GM23248 (cell line): ENCODE measurements at places on chromosomes 2 and 18. TPM values are rescaled to one million over a fixed set of nuclear protein-coding genes. Genes with fewer than 3 reads are reported as not detected.

GRCh38 chr2:150750720-150751119 is 263.3 kb upstream of the RND3 start:
- no peaks in the 10 kb centered on the region for H3K27me3 ChIP-seq
- H3K4me3 ChIP-seq = no peak overlapping the region
- no peaks in the 10 kb centered on the region for H3K4me1 ChIP-seq
- H3K36me3 ChIP-seq = no peaks in the 10 kb centered on the region

DNA sequence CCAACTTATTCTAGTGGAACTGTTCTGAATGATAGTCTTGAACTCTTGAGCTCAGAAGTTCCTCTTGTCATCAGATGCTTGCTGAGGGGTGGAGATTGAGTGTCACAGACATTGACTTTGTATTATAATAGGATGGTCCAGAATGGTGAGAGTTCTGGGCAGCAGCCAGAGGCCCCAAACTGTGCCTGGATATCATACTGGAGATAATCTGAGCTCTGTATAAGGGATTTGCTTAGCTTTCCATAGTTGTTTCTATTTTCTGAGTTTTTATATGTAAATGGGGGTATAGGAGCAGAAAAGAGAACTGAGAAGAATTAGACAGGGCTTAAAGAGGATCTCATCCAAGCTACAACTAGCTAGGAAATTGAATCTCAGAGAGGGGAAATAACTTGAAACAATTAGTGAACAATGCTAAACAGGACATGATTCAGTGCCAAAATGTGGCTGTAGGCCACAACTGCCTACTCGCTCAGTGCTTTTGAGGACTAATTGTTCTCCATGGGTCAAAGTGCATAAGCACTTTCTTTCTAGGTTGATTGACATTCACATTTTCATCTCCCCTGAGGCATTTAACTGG is 10.1 kb upstream of the LCLAT1 start:
- peak; percentile 51 for DNase-seq
- peaks cover 11% of the 10 kb centered on the region for H3K4me1 ChIP-seq
- no peaks in the 10 kb centered on the region for H3K36me3 ChIP-seq
- no peak overlapping the region for H3K4me3 ChIP-seq
- H3K27me3 ChIP-seq = no peaks in the 10 kb centered on the region

GRCh38 chr2:159124441-159124911 is 156.0 kb downstream of the TANC1 start:
- H3K4me3 ChIP-seq = no peak overlapping the region
- no peaks in the 10 kb centered on the region for H3K36me3 ChIP-seq
- peak; percentile 94 for DNase-seq
- peaks cover 38% of the 10 kb centered on the region for H3K4me1 ChIP-seq

- no peaks in the 10 kb centered on the region for H3K27me3 ChIP-seq
- peak; percentile 67 for DNase-seq
- no peak overlapping the region for H3K27ac ChIP-seq
- H3K4me3 ChIP-seq = no peak overlapping the region
- H3K4me1 ChIP-seq = peaks cover 23% of the 10 kb centered on the region
Observed at GRCh38 chr2:62794791-62795190, 89.3 kb downstream of the EHBP1 start.

GRCh38 chr2:59932341-59932740 is 621.1 kb downstream of the BCL11A start:
- no peak for DNase-seq
- H3K27me3 ChIP-seq = no peaks in the 10 kb centered on the region
- H3K27ac ChIP-seq = no peak overlapping the region
- no peaks in the 10 kb centered on the region for H3K36me3 ChIP-seq
- no peaks in the 10 kb centered on the region for H3K4me1 ChIP-seq
- no peak overlapping the region for H3K4me3 ChIP-seq

DNA sequence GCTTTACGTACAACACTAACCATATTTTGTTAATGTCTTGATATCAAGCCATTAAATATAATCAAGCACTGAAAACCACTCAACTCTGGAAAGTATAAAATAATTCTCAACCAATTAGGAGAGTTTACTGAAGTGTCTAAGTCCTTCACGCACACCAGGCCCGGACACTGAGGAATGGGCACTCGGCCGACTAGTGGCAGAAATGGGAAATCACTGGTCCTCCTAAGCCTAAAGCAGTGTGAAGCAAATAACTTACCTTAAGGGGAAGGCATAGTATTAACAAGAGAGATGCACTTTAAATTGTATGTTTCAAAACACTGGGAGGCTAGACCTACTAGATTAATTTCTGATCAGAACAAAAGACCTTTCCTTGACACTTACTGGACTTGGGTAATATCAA is 45.7 kb downstream of the FAM210A start:
- H3K4me1 ChIP-seq = no peaks in the 10 kb centered on the region
- DNase-seq = no peak
- peaks cover 7% of the 10 kb centered on the region; the same call in 1 of the 2 replicates for H3K36me3 ChIP-seq
- H3K27me3 ChIP-seq = no peaks in the 10 kb centered on the region

DNA sequence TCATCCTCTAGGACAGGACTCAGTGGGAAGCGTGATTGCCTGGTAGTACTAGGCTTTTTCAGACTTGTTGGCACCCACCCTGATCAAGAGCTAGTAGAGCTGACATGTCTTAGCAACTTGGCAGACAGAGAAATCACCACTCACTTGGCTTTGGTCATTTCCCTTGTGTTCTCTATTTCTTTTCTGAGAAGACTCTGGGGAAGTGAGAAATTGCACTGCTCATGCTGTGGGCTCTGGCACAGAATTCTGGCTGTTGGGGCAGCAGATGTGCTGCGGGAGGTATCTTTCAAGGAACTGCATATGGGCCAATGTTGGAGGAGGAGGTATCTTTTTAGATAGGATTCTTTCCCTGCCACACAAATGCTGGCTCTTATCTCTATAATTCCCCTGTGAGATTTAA is 529.1 kb upstream of the MEX3C start:
- H3K27me3 ChIP-seq = no peaks in the 10 kb centered on the region
- no peak overlapping the region for H3K27ac ChIP-seq
- no peak overlapping the region for H3K4me3 ChIP-seq
- DNase-seq = no peak
- H3K4me1 ChIP-seq = no peaks in the 10 kb centered on the region

DNA sequence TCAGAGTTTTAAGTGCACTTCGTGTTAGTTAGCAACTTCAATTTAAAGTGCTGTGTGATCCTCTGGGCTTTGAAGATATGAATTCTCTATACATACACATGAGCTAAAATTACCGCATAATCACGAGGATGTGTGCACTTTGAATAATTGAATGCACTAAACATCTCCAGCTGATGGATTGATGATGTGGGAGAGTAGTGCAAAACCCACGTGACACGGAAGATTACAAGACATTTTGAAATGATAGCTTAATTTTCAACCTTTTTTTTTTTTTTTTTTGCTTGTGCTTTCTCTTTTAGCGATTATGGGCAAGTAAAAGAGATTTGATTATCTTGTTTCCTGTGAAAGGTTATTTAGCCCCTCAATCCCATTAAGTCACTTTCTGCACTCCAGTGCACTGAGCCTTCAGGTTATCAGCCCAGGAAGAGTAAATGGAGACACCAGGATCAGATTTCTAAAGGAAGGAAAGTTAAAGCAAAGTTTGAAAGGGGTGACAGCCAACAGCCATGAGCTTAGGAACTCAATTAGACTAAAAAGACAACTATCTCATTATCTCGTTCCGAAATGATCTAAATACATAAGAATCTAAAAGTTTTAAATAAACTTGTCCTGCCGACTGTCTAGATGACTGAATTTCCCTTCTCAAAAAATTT is 81.6 kb downstream of the CDK15 start:
- H3K27me3 ChIP-seq = peaks cover 10% of the 10 kb centered on the region; the same call in 1 of the 2 replicates
- no peak overlapping the region for H3K27ac ChIP-seq
- H3K4me1 ChIP-seq = peaks cover 24% of the 10 kb centered on the region; the same call in 1 of the 2 replicates
- peak overlapping the region; percentile 62 for H3K4me3 ChIP-seq
- no peaks in the 10 kb centered on the region for H3K36me3 ChIP-seq

GRCh38 chr2:210517264-210517663 is 39.1 kb upstream of the CPS1 start:
- DNase-seq = no peak
- H3K4me3 ChIP-seq = no peak overlapping the region
- no peaks in the 10 kb centered on the region for H3K27me3 ChIP-seq
- no peaks in the 10 kb centered on the region for H3K36me3 ChIP-seq
- no peak overlapping the region for H3K27ac ChIP-seq

DNA sequence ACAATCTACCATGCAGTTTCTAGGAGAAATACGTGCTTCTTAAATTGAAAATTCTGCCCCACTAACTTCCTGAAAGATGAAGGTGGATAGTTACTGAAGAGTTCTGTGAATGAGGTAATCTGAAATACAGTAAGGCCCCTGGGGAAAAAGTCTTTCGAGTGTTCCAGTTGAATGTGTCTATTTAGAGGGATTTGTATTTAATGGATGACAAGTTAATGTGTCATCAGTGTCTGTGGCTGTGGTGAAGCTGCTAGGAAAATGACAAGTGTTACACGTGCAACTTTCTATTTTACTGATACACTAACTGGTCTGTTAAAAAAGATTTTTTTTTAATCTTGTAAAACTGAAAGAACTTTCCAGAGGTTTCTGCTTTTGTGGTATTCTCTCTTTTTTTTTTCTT is 384.6 kb downstream of the STK39 start:
- peak; percentile 43 for DNase-seq
- H3K4me3 ChIP-seq = no peak overlapping the region
- no peaks in the 10 kb centered on the region; the same call in 1 of the 2 replicates for H3K27me3 ChIP-seq
- no peaks in the 10 kb centered on the region for H3K4me1 ChIP-seq
- H3K36me3 ChIP-seq = no peaks in the 10 kb centered on the region

DNA sequence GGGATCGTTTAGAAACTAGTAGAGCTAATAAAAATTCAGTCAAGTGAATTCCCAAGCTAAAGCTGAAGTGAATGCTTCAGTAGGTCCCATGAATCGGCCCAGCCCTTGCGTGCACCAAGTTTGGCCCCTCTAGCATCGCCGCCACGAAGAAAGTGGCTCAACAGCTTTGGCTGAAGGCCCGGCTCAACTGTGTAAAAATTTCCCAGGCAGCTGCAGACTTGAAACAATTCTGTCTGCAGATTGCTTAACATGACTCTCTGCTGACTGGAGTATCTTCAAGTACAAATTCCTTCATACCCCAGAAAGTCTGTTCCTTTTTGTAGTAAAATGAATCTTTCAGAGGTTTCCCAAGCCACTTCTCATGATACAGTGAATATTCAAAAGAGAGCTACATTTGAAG is 32.7 kb downstream of the ALMS1 start:
- H3K36me3 ChIP-seq = no peaks in the 10 kb centered on the region
- peaks cover 21% of the 10 kb centered on the region for H3K4me1 ChIP-seq
- no peaks in the 10 kb centered on the region for H3K27me3 ChIP-seq
- H3K27ac ChIP-seq = peak overlapping the region; percentile 87
- peak; percentile 95 for DNase-seq

DNA sequence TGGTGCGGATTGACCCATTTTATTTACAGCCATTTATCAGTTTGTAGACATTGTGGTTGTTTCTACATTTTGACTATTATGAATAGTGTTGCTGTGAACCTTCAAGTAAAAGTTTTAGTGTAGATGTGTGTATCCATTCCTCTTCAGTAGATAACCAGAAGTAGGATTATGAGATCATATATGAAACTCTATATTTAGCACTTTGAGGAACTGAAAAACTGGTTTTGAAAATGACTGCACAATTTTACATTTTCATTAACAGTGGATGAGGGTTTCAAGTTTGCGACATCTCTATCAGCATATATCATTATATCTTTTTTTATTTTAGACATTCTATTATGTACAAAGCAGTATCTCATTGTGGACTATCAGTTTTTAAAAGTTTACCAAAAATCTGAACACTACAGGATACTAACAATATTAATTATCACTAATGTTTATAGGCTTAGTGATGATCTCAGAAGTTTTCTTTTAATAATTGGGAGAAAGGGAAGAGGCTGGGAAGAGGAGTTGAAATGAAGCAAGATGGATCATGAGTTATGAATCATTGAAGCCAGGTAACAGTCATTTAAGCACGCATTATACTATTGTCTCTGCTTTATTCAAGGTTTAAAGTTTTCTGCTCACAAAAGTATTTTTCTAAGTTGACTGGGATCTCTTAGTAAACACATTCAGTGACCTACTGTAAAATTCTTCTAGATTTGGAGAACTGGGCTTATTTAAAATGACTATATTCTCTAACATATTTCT is 329.0 kb upstream of the LRATD1 start:
- H3K27ac ChIP-seq = no peak overlapping the region
- no peak for DNase-seq
- H3K36me3 ChIP-seq = no peaks in the 10 kb centered on the region
- H3K4me3 ChIP-seq = no peak overlapping the region
- H3K4me1 ChIP-seq = no peaks in the 10 kb centered on the region

DNA sequence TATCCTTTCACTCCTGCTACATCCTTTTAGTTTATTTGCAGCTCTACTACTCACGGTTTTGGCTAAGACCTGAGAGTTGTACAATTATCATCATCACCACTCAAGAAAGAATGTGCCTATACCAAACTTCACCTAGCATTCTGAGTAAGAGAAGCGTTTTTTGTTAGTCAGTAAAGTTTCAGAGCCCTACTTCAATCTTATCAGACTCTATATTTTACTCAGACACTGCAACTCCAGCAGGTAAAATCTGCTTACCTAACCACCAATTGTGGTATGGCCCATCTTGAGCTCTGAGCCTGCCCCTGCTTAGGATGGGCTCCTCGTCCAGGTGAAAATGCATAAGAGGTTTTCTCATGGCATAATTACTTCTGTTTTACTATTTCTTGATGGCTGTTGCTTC is 37.1 kb downstream of the ICOS start:
- no peaks in the 10 kb centered on the region for H3K4me1 ChIP-seq
- peaks cover 39% of the 10 kb centered on the region; the same call in 1 of the 2 replicates for H3K27me3 ChIP-seq
- no peak for DNase-seq
- H3K36me3 ChIP-seq = no peaks in the 10 kb centered on the region

GRCh38 chr2:235692671-235693171 is 198.9 kb downstream of the AGAP1 start:
- H3K27me3 ChIP-seq = no peaks in the 10 kb centered on the region
- no peak overlapping the region for H3K4me3 ChIP-seq
- no peaks in the 10 kb centered on the region for H3K4me1 ChIP-seq
- no peak overlapping the region for H3K27ac ChIP-seq

DNA sequence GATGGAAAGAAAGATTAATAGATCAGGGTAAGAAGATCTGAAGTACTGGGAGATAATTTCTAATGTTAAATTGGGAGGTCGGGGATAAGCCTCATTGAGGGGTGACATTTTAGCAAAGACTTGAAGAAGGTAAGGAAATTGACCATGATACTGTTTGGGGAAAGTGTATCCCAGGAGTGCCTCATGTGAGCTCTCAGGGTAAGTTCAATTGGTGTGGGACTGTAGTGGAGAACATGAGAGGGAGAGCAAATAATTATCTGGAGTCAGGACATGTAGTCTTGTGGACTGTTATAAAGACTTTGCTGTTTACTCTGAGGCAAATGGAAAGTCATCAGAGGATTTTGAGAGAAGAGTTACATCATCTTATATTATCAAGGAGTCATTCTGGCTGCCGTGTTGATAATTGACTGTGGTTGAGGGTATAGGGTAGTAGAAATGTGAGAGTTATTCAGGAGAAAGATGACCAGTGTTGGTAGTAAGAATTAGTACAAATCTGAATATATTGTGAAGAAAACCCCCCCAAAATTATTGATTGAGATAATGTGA is 624.4 kb downstream of the ADCYAP1 start:
- H3K36me3 ChIP-seq = no peaks in the 10 kb centered on the region; the same call in 1 of the 2 replicates
- H3K27me3 ChIP-seq = no peaks in the 10 kb centered on the region
- DNase-seq = no peak
- no peak overlapping the region for H3K27ac ChIP-seq

MERTK gene
- total RNA-seq = under 0.01 TPM in 1 of 2 replicates, not detected in the other

DNAH7 gene
- 0.43 and 0.89 TPM in 2 replicates for total RNA-seq

GALNT13 gene
- total RNA-seq = 0.11 TPM in 1 of 2 replicates, not detected in the other

DSG4 gene
- not detected in 2 replicates for total RNA-seq

RNF152 gene
- total RNA-seq = 5.4 and 11.3 TPM in 2 replicates

KCNF1 gene
- total RNA-seq = 0.97 TPM in 1 of 2 replicates, not detected in the other

SERPINB2 gene
- total RNA-seq = 6.1 and 13.0 TPM in 2 replicates

WBP1 gene
- total RNA-seq = 37.9 and 58.7 TPM in 2 replicates

MATN3 gene
- 0.25 and 0.54 TPM in 2 replicates for total RNA-seq

ZAP70 gene
- total RNA-seq = not detected in 2 replicates

NEU2 gene
- total RNA-seq = not detected in 2 replicates
